ENCODE measurements at places on chromosomes 2 and 18.
A peak's percentile ranks its signal among the peaks of the same experiment; 100 is the strongest.

DNA sequence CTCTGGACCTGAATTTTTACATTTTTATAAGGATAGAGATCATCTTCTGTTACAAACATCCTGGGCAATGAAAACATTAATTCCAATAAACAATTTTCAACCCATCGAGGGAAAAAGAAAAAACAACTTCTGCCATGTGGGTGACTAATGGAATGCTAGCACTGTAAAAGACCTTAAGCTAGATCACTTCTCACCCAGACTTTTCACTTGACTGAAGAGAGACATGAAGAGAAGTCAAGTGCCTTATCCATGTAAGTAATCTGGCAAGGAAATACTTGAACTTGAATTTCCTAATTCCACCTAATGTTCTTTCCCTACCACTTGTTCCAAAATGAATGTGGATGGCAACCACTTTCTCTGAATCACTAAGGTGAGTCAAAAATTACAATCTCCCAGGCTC lies 98.3 kb upstream of the ACVR1C start:
- no peak for DNase-seq

GRCh38 chr18:48402953-48403352 lies 6.2 kb downstream of the ZBTB7C start:
- DNase-seq, result no peak

DNA sequence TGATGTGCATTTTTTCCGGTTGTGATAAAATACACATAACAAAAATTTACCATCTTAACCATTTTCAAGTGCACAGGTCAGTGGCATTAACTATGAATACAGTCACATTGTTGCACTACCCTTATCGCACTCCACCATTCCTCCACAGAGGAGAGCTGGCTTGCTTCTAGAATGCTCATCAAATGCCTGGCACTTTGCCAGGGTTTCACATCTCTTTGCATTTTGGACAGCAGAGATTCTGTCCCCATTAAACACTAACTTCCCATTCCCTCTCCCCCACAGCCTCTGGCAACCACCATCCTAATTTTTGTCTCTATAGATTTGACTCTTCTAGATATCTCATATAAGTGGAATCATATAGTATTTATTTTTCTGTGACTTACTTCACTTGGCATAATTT lies 165.0 kb downstream of the ASB1 start:
- no peak for DNase-seq

GRCh38 chr2:155944218-155944617 lies 388.3 kb downstream of the NR4A2 start:
- DNase-seq, result no peak

- no peak for DNase-seq
Observed at GRCh38 chr2:58137856-58138255, 91.2 kb downstream of the VRK2 start.

GRCh38 chr2:178344121-178344520 lies 106.9 kb downstream of the PRKRA start:
- DNase-seq, result no peak

DNA sequence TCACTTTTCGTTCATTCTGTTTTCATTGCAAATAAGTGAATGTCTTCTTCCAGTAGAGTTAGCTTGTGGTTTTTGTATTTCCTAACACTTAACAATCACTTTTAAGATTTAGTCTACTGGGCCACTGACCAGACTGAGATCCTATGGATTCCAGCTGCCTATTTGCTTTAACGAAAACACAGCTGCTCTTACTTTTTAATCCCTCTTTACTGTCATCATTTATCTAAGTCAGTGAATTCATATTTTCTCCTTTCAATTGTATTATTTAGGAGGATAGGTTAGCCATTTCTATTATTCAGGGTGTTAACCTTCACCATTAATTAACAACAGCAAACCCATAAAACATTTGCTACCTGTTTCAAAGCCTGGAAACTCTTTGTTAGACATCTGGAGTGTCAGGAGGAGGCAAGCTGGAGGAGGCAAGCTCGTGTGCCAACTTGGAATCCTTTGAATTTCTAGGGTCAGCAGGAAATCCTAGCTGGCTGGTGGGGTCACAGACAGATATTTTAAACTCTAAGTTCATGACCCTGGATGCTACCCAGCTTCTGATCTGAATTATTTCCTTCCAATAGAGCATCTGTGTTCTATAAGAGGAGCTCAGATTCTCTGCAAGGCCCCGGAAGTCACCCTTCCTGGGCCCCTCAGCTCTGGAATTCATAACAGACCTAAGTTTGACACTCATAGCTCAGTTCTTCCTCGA lies 385.3 kb downstream of the RBM43 start:
- no peak for DNase-seq

- DNase-seq, result no peak
Observed at GRCh38 chr2:9262671-9263171, 56.1 kb downstream of the ASAP2 start.

DNA sequence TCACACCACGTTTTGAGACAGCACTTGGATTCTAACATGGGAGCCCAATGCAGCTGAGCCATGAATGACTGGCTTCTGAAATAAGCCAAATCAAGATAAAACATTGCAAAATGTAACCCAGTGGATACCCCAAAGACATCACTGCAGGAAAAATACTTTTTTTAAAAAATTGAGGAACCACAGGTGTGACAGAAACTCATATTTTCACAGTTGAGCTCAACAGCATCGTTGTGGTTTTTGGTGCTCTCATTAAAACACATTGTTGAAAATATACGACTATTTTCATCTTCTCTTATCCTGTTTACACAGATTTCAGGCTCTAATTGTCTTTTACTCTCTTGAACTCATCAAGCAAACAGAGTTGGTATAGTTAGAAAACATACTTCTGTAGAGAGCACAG lies 429.3 kb upstream of the VRK2 start:
- DNase-seq, result no peak

- DNase-seq, result no peak
Observed at GRCh38 chr2:86446060-86446459, 4.9 kb downstream of the KDM3A start.

DNA sequence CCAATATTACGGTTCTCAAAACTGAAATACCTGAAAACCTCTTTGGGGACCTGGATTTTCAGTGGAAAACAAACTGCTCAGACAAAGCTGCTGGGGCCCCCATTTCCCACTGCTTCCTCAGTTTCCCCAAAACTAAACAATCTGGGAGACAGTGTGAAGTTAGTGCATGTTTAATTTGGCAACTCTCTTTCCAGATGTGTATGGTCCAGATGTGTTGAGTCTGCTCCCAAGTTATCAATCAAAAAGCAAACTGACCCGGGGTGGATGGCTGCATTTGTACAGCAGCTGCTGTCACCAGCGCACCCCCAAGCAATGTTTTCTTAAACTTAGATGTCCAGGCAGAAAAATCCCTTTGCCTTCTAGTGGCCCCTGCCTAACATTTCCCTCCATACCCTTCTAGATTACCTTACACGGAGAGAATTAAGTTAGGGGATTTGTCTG lies 136.9 kb downstream of the COPS8 start:
- DNase-seq, result no peak

DNA sequence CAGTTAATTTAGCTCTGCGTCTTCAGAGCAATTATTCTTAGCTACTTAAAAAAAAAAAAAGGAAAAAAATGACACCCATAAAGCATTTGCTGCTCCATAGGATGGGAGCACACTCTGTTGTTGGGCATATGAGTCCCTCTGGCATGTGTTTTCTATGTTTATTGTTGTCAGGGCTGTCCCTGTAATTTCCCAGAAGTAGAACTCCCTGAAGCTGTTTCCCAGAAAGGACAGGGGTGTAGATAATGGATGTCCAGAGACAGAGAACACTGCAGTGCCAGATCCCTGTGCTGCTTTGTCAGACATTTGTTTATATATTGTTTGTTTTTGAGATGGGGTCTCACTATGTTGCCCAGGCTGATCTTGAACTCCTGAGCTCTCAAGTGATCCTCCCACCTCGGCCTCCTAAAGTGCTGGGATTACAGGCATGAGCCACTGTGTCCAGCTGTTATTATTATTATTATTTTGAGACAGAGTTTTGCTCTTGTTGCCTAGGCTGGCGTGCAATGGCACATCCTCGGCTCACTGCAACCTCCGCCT lies 32.6 kb downstream of the GALM start:
- no peak for DNase-seq

GRCh38 chr2:38106405-38107094 lies 30.6 kb upstream of the CYP1B1 start:
- no peak for DNase-seq

- DNase-seq, result no peak
Observed at GRCh38 chr18:28063271-28063761, 113.6 kb downstream of the CDH2 start.

DNA sequence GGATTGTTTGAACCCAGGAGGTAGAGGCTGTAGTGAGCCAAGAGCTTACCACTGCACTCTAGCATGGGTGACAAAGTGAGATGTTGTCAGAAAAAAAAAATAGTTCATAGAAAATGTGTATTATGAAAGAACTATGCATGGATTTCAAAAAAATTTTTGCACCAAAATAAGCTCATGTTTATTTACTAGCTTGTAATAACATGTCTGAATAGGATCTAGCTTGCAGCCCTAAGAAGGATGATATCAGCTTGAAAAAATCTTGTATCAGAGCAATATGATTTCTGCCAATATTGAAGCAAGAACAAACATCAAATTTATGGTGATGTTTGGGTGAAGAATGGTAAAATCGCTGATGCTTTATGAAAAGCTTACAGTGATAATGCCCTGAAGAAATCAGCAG lies 97.0 kb upstream of the RFX8 start:
- DNase-seq, result no peak

DNA sequence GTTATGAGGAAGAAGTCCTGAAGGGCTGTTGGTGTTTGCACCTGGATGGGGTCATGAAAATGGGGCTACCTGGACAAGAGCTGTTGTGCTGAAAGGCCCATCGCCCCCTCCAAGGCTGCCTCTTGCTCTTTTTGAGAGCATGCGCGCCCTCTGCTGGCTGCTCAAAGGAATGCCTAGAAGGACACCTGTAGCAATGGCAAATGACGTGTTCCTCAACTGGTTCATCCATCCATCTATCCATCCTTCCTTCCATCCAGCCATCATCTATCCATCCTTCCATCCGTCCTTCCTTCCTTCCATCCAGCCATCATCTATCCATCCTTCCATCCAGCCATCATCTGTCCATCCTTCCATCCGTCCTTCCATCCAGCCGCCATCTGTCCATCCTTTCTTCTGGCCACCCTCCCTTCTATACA lies 17.2 kb upstream of the RPL31 start:
- peak; percentile 71 for DNase-seq

GRCh38 chr2:128424406-128425171 lies 105.9 kb upstream of the HS6ST1 start:
- no peak for DNase-seq

- no peak for DNase-seq
Observed at GRCh38 chr2:162382278-162382677, 38.3 kb downstream of the GCA start.

DNA sequence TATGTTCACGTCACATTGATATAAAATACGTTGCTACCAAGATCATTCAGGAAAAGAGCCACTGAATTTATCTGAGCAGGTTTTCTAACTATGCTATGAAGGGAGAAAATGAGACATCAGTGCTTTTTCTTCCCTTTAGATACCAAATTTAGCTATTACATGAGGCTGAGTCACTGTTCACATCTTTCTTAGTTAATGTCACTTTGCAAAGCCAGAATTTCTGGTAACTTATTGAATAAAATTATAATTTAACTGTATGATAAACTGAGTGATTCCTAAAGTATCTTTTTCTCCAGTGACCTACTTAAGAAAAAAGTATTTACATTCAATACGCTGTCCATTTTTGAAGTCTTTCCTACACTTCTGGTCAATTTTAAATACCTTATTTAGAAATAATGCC lies 22.7 kb downstream of the C1D start:
- DNase-seq, result no peak

DNA sequence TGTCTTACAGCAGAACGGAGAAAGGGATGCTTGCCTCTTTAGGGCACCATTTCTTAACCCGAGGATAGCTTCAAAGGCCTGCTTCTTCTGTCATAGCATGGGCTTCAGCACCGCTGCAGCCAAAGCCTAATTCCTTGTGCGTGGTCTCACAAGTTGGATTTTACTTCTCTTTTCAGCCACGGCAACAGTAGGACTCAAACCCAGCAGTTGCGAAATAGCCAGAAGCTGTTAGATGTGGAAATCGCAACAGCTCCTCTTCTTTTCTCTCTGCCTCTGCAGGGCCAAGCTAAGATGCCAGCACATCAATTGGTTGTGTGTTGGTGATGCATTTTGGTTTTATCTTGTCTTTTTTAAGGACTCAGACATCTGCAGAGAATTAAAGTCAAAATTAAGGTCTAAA lies 3.1 kb downstream of the NRXN1 start:
- no peak for DNase-seq

GRCh38 chr18:34097312-34097711 lies 127.4 kb downstream of the NOL4 start:
- DNase-seq, result no peak

GRCh38 chr2:112682101-112682500 lies 36.4 kb downstream of the SLC20A1 start:
- DNase-seq, result no peak

- DNase-seq, result no peak
Observed at GRCh38 chr2:235956281-235956970, 211.8 kb downstream of the GBX2 start.

DNA sequence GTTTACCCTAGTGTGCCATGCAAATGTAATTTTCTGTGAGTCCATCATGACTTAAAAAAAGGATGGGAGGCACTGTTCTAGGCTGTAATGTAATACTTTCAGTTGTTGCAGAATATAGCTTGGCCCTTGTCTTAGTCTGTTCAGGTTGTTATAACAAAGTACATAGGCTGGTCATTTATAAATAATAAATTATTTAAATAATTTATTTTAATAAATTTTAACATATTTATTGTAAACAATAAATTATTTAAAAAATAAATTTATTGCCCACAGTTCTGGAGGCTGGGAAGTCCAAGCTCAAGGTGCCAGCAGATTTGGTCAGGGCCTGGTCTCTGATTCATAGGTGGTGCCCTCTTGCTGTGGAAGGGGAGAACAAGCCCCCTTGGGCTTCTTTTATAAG lies 35.2 kb downstream of the RAPGEF4 start:
- no peak for DNase-seq

DNA sequence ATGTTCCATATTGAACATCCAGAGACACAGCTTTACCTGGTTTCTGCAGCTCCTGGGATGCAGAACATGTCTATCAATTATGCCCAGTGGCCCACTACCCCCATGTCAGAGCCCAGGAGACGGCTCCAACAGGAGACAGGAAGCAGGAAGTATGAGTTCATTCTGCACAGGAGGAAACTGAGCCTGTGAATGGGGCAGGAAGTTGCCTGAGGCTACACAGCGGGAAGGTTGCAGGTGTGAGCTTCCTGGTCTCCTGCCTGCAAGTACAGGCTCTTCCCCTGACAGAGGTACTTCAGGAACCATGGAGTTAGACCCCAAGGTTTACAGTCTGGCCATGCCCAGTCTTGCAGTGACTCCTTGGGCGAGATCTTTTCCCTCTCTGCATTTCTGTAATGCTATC lies 2.8 kb upstream of the BOK start:
- DNase-seq, result no peak

DNA sequence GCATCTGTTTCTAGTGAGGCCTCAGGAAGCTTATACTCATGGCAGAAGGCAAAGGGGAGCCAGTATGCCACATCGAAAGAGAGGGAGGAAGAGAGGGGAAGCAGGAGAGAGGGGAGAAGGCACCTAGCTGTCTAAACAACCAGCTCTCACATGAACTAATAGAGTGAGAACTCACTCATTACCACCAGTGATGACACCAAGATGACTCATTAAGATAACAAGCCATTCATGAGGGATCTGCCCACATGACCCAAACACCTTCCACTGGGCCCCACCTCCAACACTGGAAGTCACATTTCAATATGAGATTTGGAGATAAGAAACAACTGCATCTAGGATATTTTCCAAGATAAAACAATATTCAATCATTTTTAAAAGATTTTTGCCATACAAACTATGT lies 753.9 kb upstream of the ZEB2 start:
- DNase-seq, result peak; percentile 32

All from erythroblast (primary cell).